ENCODE measurements at places on chromosomes 7 and 10.

GRCh38 chr7:91263384-91264045, 718 bp upstream of the FZD1 start:
- DNase-seq = no peak

- DNase-seq = no peak
Measured at GRCh38 chr10:7434378-7434777, 23.5 kb upstream of the SFMBT2 start.

- no peak for DNase-seq
Measured at GRCh38 chr10:14953424-14954000, 384 bp downstream of the DCLRE1C start.

DNA sequence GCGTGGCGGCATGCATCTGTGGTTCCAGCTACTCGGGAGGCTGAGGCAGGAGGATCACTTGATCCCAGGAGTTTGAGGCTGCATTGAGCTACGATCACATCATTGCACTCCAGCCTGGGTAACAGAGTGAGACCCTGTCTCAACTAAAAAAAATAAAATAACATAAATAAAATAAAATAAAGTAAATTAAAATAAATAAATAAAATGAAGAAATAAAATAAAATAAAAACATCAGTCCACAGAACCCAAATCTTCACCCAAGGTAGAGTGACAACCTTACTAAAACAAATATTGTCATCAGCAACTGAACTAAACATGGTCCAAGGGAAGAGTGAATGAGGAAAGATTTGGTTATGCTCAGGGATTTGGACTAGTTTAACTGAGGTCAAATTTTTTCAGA, 24.8 kb upstream of the OCM2 start:
- DNase-seq = no peak

DNA sequence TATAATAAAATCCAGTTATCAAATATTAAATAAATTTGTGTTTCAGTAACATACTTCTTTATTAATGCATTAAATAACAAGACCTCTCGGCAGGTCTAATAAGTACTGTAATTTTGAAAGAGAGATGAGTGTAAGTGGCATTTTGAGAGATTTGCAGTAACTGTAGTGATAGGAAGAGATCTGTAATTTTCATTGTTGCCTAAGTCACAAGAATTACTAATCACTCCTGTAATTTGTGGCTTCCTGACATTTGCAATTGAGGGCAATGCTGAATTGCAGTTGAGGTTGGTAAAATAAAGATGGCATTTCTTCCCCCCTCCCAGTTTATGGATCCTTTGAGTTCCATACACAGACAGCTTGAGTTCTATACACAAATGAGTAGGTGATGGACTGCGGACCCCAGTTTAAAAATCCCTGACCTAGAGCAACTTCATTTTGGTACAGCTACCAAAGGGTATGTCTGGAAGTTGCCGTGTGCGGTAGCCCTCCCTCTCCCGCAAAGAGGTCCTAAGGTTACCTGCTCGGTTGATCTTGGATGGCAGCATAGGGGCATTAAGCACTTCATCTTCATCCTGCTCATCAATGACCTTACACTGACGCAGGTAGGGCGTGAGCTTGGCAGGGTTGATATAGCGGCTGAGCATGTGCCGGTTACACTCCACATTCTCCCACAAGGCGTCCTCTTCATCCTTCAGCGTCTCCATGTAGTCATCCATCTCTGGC, 96.4 kb downstream of the CARD11 start:
- DNase-seq = no peak

DNA sequence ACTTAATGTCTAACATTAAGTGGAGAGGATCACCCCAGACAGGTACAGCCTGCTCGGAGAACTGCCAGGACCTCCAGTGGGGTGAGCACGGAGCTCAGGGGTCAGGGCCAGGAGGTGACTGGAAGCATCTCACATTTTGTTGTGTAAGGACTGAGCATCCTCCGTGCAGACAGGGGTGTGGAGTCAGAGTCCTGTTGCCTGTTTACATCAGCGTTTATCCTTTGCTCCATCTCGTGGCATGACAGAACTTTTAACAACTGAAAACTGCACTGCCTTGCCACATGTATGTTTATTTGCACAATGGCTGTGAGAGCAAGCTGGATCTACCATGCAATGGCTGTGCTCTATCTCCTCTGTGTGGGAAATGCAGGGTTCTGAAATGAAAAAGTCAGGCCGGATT, 175.4 kb upstream of the AKR1E2 start:
- no peak for DNase-seq

- no peak for DNase-seq
Measured at GRCh38 chr10:119477444-119477843, 65.1 kb downstream of the RGS10 start.

DNA sequence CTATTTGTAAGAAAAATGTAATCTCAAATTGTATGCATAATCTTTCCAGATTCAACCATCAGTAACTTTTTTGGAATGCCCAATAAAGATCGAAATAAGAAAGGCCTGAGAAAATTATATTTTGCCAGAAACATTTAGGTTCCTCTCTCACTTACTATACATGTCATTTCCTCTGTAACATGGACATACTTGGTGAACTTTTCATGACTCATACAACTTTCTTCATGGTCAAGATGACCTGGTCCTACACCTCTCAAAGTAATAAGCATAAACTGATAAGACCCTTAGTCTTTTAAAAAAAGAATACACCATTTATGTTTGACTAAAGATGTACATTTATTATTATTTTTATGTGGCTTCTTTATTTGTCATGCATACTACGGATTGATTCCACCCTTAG, 125.3 kb downstream of the REEP3 start:
- no peak for DNase-seq

DNA sequence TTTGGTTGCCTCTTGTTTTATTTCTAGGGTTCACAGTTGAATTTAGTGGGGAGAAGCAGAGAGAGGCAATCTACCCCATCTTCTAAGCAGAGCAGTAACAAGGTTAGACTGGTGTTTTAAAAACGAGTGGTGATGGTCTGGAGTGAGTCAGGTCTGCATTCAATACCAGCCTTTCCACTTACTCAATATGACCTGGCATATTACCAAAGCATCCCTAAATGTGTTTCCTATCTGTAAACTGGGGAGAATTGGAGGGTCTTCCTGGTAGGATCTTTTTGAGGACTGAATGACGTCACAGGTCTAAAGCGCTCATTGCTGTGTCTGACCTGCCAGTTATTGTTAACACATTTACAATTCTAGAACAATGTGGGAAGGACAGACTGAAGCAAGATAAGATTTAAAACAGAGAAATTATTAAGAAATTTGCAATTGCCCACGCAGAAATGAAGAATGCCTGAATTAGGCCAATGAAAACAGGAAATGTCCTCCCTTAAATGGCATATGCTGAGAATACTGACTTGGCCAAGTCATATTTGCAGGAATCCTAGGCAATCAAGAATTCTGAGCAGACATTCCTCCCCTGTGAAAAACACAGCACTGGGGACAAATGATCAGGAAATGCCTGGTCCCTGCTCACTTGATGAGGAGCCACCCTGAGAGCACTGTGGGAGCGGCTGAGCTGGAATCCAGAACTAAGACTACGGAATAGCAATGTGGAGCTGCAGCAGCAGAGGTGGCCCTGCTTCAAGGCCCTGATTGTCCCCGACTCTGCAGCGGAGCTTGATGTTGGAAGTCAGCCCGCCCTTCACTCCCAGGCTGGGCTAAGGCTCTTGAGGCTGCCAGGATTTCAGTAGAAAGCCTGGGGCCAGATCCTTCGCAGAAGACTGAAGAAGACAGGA, 184.5 kb upstream of the CXCL12 start:
- DNase-seq = no peak

DNA sequence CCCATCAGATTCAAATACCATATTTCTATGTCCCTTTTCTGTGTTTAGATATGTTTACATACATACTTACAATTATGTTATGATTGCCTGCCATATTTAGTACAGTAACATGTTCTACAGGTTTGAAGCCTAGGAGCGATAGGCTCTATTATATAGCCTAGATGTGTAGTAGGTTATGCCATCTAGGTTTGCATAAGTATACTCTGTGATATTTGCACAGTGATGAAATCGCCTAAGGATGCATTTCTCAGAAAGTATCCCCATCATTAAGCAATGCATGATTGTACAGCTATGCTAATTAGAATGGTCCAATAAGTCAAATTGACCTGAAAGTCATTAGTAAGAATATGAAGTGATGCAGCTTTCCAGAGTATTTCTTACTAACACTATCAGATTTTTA, 1171.7 kb upstream of the LRRTM3 start:
- DNase-seq = no peak

DNA sequence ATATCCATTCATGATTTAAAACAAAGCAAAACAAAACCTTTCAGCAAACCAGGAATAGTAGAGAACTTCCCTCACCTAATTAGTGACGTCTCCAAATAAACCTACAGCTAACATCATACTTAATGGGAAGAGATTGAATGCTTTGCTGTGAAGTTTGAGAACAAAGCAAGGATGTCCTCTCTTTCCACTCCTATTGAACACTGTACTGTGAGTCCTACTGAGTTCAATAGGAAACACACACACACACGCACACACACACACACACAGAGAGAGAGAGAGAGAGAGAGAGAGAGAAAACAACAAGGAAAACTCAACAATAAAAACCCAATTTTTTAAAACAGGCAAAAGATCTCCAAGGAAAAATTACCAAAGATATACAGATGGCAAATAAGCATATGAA, 32.3 kb downstream of the PODXL start:
- DNase-seq = no peak

GRCh38 chr7:106864298-106865081, 592 bp upstream of the PIK3CG start:
- no peak for DNase-seq

DNA sequence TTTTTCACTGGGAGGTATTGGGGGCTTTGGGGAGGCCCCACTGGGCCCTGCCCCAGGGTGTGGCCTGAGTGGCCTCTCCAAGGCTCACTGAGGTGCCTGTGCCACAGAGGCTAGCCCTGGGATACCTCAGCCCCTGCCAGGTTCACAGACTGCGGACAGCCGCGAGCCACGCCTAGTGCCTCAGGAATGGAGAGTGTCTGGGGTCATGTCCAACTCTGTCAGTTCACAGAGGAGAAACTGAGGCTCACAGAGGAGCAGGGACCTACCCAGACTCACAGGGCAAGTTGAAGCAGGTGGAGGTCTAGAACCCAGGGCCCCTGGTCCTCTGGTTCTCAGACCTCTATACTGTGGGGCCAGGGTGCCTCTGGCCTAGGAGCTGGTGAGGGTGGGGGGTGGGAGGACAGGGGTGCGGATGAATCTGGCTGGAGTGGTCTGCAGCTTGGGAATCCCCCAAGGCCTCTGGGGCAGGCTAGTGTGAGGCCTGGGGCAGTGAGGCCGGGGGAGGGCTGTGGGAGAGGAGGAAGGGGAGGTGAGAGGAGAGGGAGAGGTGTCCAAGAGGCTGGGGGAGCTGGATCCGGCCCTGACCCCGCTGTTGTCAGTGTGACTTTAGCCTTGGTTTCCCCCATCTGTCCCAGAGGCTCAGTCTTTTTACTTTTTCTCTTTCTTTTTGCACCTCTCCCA, 20.0 kb downstream of the NEURL1 start:
- DNase-seq = no peak

DNA sequence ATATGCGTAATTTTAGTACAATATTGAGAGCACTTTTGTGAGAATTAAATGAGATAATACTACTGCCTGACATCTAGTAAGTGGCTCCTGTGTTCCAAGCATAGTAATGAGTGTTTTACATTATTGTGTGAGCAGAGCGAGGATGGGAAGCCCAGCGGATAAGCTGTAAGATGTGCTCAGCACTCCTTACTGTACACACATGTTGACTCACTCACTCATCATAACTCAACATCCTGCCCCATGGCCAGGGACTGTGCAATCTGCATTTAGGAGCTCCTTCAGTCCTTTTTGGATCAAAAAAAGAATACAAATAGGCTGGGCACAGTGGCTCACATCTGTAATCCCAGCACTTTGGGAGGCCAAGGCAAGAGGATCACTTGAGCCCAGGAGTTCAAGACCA, 72.9 kb upstream of the NEBL start:
- DNase-seq = no peak

DNA sequence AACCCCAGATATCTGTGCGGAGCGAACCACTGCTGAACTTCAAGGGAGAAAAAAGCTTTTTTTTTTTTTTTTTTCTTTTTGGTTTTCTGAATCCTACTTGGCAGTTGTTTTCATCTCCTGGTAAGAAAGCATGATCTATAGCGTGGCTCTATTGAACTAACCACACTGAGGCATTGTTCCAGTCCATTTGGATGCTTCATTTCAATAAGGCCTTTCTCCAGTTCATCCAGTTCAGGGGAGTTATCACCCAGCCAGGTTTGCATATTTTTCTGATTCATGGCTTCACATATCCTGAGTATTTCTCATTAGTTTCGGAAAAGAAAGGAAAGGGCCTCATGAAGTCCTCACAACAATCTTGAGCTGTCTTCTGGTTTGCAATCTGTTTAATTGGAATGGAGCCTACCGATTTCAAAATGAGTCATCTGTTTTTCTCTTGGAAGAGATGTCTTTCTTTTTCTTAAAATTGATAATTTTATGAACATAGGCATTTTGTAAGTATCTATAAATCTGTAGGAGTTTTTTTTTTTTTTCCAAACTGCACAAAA, 93.1 kb upstream of the STEAP4 start:
- DNase-seq = no peak

GRCh38 chr10:12513775-12514673, 164.7 kb downstream of the CAMK1D start:
- DNase-seq = no peak

DNA sequence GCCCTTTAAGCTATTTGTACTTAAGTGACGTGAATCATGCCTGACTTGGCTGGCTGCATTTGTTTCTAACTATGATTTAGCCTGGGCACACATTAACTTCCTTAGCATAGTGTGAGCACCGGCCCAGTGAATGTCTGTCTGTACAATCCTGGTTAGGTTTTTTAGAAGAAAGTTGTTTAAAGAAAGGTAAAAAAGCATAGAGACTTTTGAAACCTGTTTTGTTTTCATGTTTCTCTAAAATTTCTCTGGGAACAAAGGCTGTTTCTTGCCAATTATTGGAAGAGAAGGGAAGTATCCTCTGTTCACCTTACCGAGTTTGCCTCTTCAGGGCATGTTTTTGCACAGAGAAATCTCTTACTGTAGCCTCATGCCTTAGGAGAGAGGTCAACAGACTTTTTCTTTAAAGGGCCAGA, 42.9 kb upstream of the MET start:
- DNase-seq = no peak

- DNase-seq = no peak
Measured at GRCh38 chr7:8035647-8036518, 67.3 kb downstream of the GLCCI1 start.

GRCh38 chr7:36851382-36851781, 127.1 kb upstream of the AOAH start:
- no peak for DNase-seq

GRCh38 chr10:103605359-103606096, 112.0 kb downstream of the NEURL1 start:
- peak; percentile 49 for DNase-seq
